ENCODE measurements at places on chromosomes 2 and 18.

DNA sequence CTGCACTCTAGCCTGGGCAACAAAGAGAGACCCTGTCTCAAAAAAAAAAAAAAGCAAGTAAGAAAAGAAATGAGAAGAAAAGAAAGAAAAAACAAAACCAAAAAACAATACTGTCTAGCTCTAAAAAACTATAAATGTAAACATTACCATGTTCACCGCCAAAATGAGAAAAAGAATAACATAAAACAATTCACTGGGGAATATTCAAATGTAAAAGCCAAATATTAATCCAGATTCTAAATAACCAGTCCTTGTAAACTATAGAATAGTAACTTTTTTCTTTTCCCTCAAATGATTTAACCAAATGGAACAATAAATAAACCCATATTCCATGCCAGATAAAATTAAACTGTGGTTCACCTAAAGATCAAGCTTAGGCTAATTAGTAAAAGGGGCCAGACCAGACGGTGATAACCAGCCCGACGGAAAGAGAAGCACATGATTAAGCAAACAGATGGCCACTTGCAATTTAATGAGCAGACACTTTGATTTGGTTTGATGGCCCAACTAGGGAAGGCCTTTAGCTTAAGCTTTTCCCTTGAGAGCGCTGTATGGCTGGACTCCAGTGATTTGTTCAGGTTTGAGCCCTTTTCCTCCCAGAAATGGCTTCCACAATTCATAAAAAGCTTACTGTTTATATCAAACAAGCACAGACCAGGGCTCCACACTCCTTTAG is 39.4 kb upstream of the ZNF397 start:
- no peak for DNase-seq

DNA sequence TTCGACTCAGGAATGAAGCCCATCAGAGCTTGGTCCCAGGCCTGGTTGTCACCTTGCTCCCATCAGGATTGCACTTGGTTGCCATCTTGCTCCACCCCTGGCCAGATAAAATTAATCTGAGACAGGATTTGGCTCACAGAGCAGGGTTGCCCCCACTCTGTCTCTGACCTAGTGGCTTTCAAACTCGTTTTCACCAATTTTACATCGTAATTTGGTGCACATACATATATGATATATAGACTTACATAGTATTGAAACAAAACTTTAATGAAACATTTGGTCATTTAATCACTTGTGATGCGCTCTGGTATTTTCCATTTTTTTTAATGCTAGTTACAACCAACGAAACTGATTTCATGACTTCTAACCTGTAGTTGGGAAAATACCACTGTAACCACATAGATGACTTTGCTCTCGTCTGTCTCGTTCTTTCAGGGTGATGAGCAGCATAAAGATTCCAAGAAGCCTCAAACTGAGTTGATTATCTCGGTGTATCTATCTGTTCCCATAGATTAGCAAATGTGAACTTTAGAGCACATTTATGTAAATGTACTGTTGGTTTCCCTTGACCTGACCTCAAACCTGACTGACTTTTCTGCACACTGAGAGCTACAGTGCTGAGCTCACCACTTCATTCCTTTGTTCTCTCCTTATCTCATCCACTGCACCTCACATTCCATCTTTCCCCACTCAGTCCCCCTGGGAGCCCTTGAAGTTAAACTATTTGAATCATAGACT is 30.5 kb upstream of the PLB1 start:
- no peak for DNase-seq

- DNase-seq = no peak
Observed at GRCh38 chr2:235709124-235709813, 215.4 kb downstream of the AGAP1 start.

GRCh38 chr2:76415821-76416220 is 705.1 kb upstream of the GCFC2 start:
- DNase-seq = no peak

GRCh38 chr2:179974761-179975160 is 32.3 kb downstream of the CWC22 start:
- no peak for DNase-seq

- DNase-seq = no peak
Observed at GRCh38 chr18:448116-448790, 52.2 kb downstream of the COLEC12 start.

- no peak for DNase-seq
Observed at GRCh38 chr2:190402986-190403603, 5.1 kb upstream of the MFSD6 start.

GRCh38 chr18:60873708-60874107 is 459.5 kb upstream of the CDH20 start:
- no peak for DNase-seq

DNA sequence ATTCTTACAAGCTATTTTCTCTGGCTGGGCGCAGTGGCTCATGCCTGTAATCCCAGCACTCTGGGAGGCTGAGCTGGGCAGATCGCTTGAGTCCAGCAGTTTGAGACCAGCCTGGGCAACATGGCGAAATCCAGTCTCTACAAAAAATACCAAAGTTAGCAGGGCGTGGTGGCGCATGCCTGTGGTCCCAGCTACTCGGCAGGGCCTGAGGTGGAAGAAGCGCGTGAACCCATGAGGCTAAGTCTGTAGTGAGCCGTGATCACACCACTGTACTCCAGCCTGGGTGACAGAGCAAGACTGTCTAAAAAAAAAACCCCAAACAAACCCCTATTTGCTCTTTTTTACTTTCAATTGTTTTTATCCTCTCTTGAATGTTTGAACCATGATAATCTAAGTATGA is 37.0 kb downstream of the PPP4R1 start:
- DNase-seq = no peak

DNA sequence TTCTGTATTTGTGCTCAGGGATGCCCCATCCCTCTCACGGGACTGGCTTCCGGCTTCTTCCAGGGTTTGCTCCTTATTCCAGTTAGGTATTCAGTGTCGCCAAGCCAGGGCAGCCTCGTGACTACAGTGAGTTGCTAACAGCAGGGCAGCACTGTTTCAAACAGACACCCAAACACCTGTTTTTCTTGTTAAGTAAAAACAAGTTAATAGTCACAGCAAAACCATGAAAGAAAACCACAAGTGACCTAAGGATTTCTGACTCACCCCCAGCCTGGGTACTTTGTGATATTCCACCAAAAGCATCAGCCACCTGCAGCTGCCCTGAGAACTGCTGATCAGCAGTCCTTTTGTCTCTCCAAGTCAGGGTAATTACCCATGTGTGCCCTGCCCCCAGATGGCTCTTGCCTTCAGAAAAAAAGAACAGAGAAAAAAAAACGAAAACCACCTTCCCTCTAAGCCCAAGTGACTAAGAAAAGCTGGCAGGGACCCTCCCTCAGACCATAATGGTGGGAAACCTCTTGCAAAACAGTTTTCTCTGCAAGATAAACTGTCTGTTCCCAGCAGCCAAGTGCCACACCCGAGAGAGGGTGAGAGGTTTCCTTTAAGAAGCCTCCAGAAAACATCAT is 178.2 kb downstream of the ANAPC1 start:
- peak; percentile 95 for DNase-seq

DNA sequence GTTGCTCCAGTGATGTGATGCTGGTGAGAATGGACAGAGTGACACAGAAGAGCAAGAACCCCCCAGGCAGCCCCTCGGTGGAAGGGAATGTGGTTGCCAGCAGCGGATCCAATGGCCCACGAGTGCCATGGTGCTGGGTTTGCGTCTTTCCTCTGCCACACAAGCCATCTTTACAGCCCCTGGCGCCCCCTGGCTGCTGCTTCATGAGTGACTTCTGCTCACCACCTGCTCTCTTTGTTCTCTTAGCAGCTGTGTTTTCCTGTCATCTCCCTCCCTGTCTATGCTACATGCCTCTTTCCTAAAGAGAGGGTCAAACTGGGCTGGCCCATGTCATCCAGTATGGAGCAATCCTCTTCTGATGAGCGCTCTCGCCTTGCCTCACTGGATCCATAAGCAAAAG is 300.0 kb upstream of the SMIM21 start:
- peak; percentile 35 for DNase-seq

Measured in iPS DF 19.7 (cell line).